ENCODE measurements at places on chromosomes 5 and 9. TPM values are rescaled to one million over a fixed set of nuclear protein-coding genes. Genes with fewer than 3 reads are reported as not detected.

The NNT gene
- 38.6 TPM for total RNA-seq

The SLCO6A1 gene
- not detected for total RNA-seq

The PRRT1B gene
- not detected for total RNA-seq

The FLT4 gene
- total RNA-seq = 51.0 TPM

The ANKRD33B gene
- total RNA-seq = 6.9 TPM

The GTF3C4 gene
- total RNA-seq = 10.9 TPM

The CDC20B gene
- total RNA-seq = not detected

The SHB gene
- 26.2 TPM for total RNA-seq

The IFNK gene
- total RNA-seq = not detected

The ACER2 gene
- 9.1 TPM for total RNA-seq

The AGXT2 gene
- total RNA-seq = not detected

The SETX gene
- 29.6 TPM for total RNA-seq

The SH3RF2 gene
- total RNA-seq = 0.59 TPM

The TRIM7 gene
- total RNA-seq = 16.6 TPM

The IFNA21 gene
- not detected for total RNA-seq

The MZB1 gene
- total RNA-seq = not detected

The DOCK8 gene
- total RNA-seq = 3.0 TPM

The OR4F3 gene
- not detected for total RNA-seq

The KLF4 gene
- total RNA-seq = 2.6 TPM

The TMEM141 gene
- 113 TPM for total RNA-seq

The CHSY3 gene
- total RNA-seq = 1.2 TPM

The OR1J2 gene
- total RNA-seq = not detected

All from mammary microvascular endothelial cell (primary cell).